Activated effector memory CD4-positive, alpha-beta T cell treated with Interleukin-2 at 50 U/mL for 16 hours (primary cell): ENCODE measurements at places on chromosomes 4 and X.

DNA sequence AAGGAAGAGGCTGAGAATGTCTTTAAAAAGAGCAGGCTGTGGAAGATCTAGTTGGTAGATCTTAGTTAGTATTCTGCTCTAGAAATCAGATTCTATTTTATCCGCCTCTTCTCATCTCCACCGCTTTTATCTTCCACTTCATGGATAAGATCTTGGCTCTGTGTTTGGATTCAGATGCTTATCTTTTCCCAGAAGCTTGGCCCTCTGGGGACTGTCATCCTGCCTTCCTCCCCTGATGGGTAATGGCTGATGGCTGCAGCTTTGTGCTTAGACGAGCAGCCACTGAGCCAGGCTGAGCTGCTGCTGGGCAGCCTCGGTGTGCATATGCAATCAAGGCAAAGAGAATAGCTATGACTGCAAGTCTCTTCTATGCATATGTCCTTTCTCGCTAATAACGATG lies 23.5 kb downstream of the TRIML1 start:
- no peak for DNase-seq

GRCh38 chr4:18844726-18845125 lies 823.2 kb upstream of the LCORL start:
- DNase-seq, result no peak

DNA sequence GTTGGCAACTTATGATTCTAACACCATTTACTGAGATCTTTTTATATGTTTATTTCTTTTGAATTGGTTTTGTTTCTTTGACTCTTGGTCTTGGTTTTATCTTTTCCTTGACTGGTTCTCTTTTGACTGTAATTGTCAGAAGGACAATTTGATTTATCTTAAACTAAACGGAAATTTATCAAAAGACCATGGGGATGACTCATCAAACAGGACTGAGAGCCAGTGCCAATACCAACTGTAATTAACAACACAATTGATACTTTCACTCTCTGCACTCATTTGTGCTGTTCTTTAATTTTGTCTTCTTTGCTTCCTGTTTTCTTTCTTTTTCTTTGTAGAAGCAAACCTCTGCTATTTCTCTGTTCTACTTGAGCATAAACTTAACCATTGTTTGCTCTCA lies 776.8 kb downstream of the CCSER1 start:
- no peak for DNase-seq

GRCh38 chr4:158253350-158253980 lies 43.2 kb downstream of the TMEM144 start:
- no peak for DNase-seq

DNA sequence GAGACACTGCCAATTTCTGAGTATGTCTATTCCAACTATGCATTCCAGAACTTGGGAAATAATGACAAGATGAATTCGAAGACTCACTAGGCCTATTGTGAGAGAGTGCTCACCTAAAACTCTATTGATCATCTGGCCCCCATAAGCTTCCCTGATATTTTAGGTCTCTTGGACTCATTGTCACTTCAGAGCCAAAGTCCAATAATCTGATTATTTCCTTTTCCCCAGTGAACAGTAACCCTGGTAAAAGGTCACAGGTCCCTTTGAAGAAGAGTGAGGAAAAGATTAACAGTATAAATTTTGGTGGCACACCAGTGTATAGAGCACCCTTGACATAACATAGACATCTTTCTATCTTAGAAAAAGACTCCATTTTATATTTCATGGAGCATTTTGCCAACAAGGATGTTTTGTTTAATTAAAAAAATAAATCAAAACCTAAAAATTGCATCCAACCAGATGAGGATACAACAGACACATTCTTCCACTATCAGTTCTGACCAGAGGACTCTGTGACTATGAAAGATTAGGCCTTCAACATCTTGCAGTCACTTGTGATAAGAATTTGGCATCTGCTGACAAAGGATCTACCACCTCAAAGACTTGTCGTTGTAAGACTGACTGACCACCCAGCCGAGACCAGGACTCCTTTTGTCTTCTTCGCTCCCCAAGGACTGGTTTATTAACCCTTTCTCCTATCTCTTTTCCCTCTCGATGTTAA lies 191.9 kb downstream of the MAB21L2 start:
- no peak for DNase-seq

DNA sequence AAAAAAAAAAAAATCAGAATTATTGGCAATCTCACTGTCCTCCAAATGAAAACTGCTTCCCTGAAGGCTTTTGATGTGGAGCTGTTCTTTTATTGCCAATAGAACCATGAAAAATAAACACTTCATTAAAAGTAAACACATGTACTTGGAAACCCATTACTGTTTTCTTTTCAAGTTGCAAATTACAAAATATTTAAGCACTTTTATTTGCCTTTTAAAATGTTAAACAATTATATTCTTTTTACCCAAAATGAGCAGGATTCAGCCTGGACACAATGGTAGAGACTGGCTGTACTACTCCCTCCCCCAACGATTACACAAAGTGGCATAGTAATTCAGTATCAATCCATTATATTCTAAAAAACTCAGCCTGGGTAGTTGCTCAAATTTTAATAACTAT lies 60.9 kb downstream of the SH2D1A start:
- no peak for DNase-seq
